GM12878 (cell line): ENCODE measurements at places on chromosomes 6 and 20.

- no peak for DNase-seq
Observed at GRCh38 chr20:39700528-39700927, 738.4 kb downstream of the DHX35 start.

GRCh38 chr20:18138639-18139583 lies 1.2 kb downstream of the KAT14 start:
- no peak for DNase-seq

DNA sequence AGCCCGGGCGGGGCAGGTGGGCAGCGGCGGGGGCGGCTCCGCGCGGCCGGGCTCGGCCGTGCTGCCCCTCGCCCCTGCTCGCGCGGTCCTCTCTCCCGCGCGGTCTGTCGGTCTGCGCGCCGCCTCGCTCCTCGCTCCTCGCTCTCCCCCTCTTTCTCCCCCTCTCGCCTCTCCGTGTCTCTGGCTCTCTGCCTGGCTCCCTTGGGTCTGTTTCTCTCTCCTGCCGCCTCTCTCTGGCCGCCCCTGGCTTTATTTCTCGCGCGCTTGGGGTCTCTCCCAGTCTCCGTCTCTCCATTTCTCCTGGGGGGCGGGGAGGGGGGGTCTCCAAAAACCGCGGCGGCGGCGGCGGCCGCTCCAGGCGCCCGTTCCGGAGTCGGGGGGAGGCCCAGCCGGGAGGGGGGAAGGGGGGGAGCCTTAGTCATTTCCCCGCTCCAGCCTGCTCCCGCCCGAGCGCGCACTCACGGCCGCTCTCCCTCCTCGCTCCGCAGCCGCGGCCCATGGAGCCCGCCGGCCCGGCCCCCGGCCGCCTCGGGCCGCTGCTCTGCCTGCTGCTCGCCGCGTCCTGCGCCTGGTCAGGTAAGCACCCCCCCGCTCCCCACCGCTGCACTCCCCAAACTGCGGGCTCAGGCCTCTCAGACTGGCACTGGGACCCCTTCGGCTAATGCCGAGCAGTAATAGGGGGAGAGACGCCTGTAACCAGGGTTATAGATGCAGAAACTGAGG lies at the start of gene SIRPA:
TSS of gene SIRPA (plus strand) at position 457 of the 723 bp plus-strand sequence. CDS start at position 498, 41 bp downstream.
- no peak for DNase-seq

DNA sequence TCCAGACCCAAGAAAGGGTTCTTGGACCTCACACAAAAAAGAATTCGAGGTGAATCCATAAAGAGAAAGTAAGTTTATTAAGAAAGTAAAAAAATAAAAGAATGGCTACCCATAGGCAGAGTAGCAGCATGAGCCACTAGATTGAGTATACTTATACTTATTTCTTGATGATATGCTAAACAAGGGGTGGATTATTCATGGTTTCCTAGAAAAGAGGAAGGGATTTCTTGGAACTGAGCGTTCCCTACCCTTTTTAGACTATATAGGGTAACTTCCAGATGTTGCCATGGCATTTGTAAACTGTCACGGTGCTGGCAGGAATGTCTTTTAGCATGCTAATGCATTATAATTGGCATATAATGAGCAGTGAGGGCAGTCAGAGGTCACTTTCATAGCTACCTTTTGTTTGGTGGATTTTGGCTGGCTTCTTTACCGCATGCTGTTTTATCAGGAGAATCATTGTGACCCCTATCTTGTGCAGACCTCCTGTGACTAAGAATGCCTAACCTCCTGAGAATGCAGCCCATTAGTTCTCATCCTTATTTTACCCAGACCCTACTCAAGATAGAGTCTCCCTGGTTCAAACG lies 44.3 kb downstream of the TENT5A start:
- no peak for DNase-seq

DNA sequence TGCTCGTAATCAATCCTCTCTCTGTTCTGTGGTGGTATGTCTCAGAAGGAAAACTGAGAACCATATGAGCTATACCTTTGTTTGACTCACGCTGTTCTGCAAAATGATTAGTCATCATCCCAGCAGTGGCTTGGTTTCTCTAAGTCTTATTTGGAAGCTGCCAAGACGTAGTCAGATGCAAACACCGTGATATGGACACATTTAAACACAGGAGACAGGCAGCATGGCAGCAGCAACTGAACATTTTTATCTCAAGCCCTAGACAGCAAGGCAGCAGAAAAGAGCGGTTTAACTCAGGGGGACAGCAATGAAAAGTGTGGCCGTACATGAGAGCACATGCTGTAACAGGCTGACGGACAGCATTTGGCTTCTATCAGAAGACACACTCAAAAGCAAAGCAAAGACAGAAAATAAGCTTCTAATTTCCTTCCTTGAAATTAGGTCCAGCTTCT lies 1295.1 kb downstream of the EPHA7 start:
- no peak for DNase-seq

DNA sequence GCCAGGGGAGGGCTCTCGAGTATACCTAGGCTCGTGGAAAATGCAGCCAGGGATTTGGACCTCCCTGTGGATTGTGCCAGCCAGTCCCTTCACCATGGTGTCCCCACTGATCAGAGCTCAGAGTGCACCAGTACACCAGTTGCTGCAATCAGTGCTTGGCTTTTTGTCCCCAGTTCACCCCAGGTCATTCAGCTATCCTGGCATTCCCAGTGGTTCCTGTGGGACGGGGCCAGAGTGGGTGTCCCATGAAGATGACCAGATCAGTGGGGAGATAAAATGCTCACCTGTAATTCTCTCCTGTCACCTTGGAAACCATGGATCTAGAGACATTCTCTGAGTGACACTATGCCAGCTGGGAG lies 23.8 kb downstream of the MAS1 start:
- no peak for DNase-seq

DNA sequence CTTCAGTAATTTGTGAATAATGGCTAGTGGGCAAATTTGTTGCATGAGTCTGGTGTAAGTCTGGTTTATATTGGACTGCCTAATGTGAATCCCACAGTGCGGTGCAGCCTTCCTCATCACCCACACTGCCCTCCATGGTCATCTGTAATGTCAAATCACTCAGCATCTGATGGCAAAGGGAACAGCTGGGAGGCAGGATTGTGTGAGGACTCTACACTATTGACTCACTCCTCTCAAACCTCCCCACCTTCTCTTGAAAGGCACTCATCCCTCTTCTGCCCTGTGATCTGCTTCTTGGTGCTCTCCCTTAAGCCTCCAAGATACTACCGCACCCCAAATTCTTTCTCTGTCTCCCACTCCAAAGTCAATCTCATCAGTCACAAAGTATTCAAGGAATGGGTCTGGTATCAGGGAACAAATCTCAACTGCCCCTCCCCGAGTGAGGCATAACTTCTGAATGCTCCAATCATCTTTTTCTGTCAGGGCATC lies 146.0 kb upstream of the BEND6 start:
- DNase-seq = no peak

- no peak for DNase-seq
Observed at GRCh38 chr6:28976677-28977076, 28.4 kb downstream of the ZNF311 start.

DNA sequence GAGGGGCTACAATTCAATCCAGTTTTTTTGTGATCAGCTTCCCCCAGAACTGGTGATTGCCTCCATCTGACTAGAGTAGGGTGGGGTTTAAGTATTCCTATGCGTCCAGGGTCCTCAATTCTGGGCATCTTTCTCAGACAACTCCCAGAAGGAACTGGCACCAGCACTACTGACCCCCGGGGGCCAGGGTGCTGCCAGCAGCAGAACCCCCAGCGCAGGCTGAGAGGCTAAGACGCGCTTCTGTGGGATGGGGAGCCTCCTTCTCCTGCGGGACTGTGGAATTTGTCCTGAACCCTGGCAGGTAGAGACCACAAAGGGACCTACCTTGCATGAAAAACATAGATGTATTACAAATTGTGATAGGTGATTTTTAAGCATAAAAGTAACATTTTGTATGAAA lies 124.4 kb downstream of the PACRG start:
- DNase-seq = no peak

GRCh38 chr6:25902071-25902470 lies 28.0 kb upstream of the SLC17A3 start:
- no peak for DNase-seq

GRCh38 chr6:100846276-100846675 lies 34.9 kb downstream of the ASCC3 start:
- no peak for DNase-seq

DNA sequence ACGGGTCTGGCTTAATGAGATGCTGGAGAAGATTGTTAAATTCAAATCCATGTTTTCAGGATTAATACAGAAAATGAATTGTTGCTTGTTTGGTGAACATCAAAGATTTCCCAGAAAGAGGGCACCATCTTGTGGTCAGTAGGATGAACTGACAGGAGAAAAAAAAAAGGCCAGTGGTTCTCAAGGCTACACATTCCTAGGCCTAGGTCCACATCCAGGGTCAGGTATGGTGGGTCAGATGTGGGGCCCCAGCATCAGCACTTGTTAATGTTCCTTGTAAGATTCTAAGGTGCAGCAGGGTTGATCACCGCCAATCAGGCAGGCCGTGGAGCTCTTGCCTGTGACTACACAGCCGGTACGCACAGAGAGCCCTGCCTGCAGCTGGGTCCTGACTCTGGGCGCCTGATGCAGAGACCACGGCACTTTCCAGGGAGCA lies 34.0 kb upstream of the FOXO3 start:
- DNase-seq = no peak

DNA sequence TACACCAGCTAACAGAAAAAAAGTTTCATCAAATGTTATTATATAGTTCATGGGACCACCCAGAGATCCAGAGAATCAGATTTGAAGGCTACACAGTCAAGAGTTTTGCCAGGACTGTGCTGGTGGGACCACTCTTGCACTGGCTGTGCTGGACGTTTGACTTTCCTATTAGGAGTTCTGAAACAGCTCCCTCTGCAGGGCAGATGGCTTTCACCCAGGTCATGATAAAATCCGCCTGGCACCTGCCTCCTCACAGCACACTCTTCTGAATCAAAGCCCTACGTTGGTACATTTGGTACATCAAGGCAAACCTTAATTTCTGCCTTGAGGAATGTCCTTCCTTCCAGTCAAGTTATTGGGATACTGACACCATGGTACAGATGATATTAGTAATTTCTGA lies 302.1 kb downstream of the ZNF217 start:
- no peak for DNase-seq

GRCh38 chr20:41621421-41621820 lies 3.2 kb upstream of the CHD6 start:
- DNase-seq = no peak

- DNase-seq = no peak
Observed at GRCh38 chr6:64679416-64679815, 1027.6 kb downstream of the EYS start.

DNA sequence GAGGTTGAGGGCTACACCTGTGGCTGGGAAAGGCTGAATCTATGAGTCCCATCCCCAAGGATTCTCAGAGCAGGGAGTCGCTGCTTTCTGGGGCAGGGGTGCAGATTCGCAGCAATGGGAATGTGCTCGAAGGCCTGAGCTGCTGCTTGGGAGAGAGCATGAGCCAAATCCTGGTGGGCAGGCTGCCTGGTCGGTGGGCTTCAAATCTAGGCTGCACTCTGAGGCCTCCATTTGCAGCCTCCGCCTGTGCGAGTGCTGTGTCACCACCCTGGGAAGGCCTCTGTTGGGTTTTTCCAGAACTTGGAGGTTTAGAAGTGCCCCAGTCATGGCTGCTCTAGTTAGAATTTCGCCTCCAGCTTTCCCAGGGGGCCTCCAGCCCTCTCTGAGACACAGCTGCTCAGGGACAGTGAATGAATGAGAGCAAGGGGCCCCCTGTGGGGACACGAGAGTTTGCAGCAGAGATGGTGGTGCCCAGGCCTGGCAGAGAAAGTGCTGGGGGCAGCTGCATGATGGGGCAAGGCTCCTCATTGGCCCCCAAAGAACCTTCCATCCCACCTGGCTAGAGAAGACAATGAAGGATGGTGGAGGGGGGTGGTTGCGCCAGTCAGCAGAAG lies 31.1 kb upstream of the RNF24 start:
- no peak for DNase-seq

- no peak for DNase-seq
Observed at GRCh38 chr6:139378226-139378625, 3.8 kb upstream of the CITED2 start.

GRCh38 chr6:105592329-105592728 lies 189.4 kb upstream of the PREP start:
- no peak for DNase-seq

- DNase-seq = peak; percentile 38
Observed at GRCh38 chr6:25250878-25251277, 28.3 kb upstream of the CARMIL1 start.

DNA sequence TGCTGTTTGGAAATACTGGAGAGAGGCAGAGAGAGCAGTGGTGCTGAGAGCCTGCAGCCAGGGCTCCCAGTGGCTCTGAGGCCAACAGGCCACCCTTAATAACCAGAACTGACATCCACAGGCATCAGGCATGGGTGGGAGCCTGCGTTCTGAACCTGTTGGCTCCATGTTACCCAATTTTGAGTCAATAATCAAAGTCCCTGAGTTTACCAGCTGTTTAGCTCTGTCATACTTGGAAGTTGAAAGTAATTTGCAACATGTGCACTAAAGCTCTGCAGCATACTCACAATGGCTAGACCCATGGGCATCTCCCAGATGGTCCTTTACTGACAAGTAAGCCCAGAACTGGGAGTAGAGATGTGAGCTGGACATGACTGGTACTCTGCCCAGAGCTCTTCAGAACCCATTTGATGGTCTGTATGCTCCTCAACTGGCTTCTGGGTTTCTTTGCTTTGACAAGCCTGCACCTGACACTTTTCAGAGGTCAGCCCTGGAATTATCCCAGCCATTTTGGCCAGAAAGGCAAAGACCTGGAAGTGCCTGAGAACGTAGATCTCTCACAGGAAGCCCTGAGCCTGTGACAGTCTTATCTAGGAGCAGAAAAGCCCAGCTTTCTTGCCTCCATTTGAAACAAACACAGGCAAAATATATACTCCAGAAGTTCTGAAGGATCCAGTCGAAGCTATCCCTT lies 122.4 kb upstream of the CITED2 start:
- DNase-seq = no peak

GRCh38 chr20:38722683-38723016 lies 1.6 kb upstream of the SLC32A1 start:
- no peak for DNase-seq

DNA sequence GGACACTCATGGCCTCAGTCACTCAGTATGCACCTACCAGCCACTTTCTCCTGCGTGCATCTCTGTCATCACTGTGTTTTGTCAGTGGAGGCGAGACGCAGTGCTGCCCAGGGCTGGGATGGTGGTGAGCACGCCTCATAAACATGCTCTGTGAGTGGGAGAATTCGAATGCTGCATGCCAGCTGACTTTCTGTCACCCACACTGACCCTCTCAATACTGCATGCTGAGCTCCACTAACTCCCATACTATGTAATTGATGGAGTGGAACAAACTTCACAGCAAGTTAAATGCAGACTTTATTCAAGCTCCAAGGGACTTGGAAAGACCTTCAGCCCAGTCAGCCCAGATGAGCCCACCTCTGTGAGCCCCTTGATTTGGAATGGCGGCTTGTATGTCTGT lies 22.7 kb upstream of the GGTLC1 start:
- no peak for DNase-seq

DNA sequence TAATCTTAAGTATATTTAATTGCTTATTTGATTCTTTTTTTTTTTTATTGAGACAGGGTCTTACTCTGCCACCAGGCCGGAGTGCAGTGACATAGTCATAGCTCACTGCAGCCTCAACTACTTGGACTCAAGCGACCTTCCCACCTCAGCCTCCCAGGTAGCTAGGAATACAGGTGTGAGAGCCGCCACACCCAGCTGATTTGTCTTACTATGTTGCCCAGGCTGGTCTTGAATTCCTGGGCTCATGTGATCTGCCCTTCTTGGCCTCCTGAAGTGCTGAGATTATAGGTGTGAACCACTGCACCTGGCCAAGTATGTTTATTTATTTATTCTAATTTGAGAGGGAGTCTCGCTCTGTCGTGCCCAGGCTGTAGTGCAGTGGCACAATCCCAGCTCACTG lies 38.2 kb downstream of the PTPN1 start:
- no peak for DNase-seq

- no peak for DNase-seq
Observed at GRCh38 chr6:36713846-36714245, 16.2 kb downstream of the RAB44 start.
